Amygdala (tissue), 56 donors: ENCODE measurements at places on chromosomes 7 and 10.

- no peak for DNase-seq
Observed at GRCh38 chr10:44154956-44155355, 229.9 kb downstream of the CXCL12 start.

GRCh38 chr7:33562996-33563395, 342.3 kb upstream of the BMPER start:
- no peak for DNase-seq

DNA sequence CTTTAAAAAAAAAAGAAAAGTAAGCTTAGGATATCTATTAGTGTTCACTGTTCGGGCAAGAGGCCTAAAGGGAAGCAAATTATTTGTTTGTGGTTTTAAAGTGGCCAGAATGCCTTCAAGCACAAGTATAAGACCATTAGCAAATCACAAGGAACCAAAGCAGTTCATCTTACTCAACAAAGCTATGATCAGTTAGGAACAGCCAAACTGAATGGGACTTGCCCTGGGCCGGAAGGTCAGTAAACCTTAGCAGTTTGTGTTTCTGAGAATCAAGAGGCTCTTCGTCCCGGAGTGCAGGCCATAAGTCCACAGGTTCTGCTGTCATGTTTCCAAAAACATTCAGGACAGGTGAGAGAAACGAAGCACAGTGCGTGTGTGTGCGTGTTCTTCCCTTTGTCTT, 4.5 kb downstream of the FBXW4 start:
- DNase-seq = no peak

GRCh38 chr10:9209105-9209798, 1154.8 kb downstream of the GATA3 start:
- DNase-seq = peak; percentile 30

DNA sequence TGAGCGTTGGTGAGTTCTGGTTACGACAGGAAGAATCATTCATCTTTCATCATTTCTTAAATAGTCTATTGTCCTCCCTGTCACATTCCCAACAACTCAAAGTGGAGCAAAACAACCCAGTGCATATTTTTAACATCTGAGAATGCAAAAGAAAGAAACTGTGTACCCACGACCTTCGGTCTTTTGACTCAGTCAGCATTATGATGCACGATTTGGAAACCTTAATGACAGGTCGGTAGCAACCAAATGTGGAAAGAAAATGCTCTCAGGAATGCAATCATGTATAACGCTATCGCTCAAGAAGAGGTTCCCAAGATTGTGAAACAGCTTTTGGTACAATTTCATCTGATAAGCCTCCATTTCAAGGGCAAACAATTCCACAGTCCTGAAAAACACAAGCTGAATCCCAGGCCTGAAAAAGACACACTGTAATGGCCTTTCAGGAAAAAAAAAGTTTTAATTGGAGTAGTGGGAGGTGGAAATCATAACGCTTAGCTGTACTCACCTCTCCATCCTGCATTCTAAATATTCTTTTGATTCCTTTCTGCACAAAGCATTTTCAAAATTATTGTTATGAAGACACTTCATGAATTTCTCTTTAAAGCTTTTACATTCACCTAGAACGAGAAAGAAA, 2.6 kb downstream of the COX19 start:
- DNase-seq = no peak

- DNase-seq = no peak
Observed at GRCh38 chr7:95881597-95881996, 109.2 kb downstream of the DYNC1I1 start.

- DNase-seq = no peak
Observed at GRCh38 chr7:47307311-47307710, 274.6 kb downstream of the TNS3 start.

- DNase-seq = no peak
Observed at GRCh38 chr10:103885617-103886016, 30.2 kb upstream of the SH3PXD2A start.
